Aorta (tissue), 5 donors: ENCODE measurements at places on chromosomes 3 and 15.

DNA sequence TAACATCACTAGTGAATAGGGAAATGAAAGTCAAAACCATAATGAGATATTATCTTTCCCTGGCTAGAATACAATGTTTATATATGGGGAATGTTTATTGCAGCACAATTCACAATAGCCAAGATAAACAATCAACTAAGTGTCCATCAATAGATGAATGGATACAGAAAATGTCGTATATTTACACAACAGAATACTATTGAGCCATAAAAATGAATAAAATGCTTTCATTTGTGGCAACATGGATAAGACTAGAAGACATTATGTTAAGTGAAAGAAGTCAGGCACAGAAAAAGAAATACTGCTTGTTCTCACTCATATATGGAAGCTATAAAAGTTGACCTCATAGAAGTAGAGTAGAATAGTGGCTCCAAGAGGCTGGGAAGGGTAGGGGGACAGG, 65.2 kb downstream of the SLC9C1 start:
- no peak for DNase-seq

- no peak for DNase-seq
Observed at GRCh38 chr3:53939813-53940212, 48.2 kb upstream of the SELENOK start.

DNA sequence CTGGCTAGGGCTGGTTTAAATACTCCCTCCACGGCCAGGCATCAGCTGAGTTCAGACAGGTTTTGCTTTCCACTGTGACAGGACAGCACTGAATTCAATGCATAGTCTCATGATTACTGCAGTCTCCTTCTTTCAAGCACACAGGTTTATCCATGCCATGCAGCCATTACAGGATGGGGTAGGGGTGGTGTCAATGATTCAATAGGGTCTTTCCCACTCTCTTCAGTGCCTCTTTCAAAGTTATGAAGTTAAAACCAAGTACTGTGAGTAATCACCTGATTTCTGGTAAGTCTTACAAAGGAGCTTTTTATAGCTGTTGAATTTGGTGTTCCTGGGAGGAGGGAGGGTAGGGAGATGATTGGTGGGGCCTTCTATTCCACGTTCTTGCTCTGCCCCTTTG, 47.2 kb downstream of the TMEM212 start:
- no peak for DNase-seq

DNA sequence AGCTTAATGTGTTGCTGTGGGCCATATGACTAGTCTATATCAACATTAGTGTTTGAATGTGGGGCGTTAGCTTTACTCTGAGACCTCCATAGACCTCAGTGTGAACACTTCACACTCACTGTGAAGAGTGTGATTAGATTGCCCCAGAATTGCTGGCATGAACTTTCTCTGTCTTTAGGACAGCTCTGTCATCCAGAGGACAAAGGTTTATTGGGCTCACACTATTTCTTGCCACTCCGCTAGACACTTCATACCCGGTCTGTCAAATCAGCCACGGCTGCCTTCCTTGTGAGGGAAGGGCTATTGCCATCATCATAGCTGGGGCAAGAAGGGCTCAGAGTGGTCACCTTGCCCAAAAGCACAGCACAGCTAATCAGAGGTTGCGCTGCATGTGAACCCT, 316.8 kb upstream of the NR2E3 start:
- no peak for DNase-seq

DNA sequence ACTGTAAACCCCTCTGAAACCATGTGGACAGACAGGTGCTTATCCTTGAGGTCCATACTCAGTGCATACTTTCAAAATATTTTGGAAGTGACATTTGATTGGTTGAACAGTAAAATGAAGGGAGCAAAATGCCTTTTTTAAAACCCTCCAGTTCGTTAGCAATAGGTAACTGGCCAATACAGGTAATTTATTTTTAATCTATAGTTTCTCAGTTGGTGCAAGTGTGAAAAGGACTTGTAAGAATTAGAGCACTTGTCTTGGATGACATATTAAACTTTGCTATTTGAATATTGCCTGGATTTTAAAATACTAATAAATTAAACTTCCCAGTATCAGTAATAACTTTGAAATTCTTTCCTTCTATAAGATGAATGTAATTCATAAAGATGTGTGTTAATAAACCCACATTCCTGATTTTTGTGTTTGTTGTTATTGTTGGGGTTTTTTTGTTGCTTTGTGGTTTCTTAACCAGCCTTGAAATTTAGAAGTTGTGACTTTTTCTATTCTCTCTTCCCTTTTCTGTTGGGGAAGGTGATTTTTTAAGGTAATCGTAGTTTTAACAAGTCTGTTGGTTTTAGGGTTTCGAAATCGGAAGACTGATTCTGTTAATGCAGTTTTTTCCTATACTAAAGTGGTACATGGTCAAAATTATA, 90.0 kb downstream of the STT3B start:
- DNase-seq: no peak

GRCh38 chr3:124395584-124396338, 334.5 kb upstream of the UMPS start:
- peak; percentile 67 for DNase-seq

- DNase-seq: no peak
Observed at GRCh38 chr3:114498539-114499370, 204.9 kb downstream of the TIGIT start.

DNA sequence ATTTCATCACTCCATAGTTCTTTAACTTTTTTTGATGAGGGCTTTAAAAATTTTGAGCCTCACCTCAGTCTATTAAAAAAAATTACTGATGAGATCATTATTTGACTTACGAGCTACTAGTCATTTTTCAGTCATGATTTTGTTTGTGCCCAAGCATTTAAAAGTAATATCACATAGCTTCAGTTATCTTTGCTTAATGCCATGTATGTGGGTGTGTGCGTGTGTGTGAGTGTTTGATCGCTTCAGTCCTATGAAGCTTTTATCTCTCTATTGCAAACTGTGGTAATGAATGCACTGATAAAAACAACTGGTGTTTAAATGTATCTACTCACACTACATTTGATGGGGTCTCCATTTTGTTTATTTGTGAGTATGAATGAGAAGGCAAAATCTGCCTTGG, 49.8 kb downstream of the RSRC1 start:
- DNase-seq: no peak

DNA sequence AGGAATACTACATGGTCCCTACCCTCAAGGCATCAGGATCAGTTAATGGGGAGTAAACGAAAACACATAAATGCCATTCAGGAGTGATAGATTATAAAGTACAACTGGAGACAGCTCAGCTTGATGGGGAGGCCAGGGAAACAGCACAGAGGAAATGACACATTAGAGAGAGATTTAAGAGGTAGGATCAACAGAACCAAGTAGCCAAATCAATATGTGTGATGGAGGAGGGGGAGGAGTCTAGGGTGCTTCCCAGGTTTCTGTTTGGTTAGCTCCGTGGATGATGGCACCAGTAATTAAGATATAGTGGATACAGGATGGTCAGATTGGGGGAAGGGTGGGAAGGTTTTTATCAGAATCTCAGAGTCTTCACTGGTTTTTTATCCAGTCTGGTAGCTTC, 229.5 kb upstream of the ROPN1 start:
- no peak for DNase-seq

GRCh38 chr15:77851086-77851485, 218.4 kb upstream of the LINGO1 start:
- DNase-seq: no peak

- no peak for DNase-seq
Observed at GRCh38 chr3:76965122-76965725, 74.7 kb upstream of the ROBO2 start.

DNA sequence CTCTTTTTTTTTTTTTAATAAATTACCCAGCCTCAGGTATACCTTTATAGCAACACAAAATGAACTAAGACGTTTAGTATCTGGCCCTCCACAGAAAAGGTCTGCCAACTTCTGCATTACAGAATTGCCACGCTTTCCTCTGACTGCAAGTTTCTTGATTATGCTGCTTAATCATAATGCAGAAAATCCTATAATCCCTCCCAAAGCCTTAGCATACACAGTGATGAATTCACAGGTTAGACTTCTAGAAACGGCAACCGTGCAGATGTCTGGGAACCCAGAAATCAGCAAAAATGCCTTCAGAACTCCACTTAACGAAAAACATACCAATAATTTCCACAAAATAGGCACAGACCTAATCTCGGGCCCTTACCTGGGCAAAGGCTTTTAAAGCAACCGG, 144.7 kb upstream of the FRMD4B start:
- DNase-seq: no peak

DNA sequence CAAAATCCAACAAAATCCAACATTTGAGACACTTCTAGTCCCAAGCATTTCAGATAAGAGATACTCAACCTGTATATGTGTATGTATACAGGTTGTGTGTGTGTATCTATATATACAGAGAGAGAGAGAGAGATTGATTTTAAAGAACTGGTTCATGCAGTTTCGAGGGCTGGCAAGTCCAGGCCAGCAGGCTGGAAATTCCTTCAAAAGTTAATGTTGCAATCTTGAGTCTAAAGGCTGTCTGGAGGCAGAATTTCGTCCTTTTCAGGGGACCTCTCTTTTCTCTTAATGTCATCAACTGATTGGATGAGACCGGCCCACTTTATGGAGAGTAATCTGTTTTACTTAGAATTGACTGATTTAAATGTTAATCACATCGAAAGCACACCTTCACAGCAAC, 199.6 kb upstream of the IL12A start:
- no peak for DNase-seq

GRCh38 chr3:138833899-138834595, 681 bp downstream of the PIK3CB start:
- DNase-seq: no peak

GRCh38 chr3:33636125-33636850, 81.8 kb downstream of the CLASP2 start:
- DNase-seq: no peak

DNA sequence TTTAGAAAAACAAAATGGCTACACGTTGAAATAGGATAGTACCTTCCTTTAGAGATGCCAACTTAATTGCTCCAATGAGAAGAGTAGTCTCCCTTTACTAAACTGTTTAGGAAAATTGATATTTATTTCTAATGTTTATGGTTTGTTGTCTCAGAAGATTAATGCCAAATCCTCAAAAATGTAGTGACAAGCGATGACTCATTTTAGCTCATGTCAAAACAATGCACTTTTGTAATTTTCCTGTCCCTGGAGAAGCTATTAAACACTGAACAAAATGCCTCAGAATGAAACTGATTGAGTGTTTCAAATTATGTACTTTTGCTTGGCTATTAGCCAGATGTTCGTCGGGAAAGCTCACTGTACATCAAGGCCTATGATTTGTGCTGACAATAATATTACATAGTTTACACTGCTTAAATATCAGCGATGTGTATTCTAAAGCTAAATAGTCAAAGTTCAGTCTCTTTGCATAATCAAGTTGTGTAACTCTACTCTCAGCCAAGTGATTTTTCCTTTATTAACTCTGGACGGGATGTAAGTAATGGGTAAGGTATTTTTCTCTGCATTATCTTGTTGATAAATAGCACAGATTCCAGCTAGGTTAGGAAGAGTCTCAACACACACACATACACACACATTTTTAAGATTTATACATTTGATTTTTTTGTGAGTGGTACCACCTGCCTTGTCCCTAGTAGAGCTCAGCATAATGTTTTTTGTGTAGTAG, 83.7 kb downstream of the CMSS1 start:
- DNase-seq: no peak
